Retina (tissue), 1 donor: ENCODE measurements at places on chromosomes 3 and 15.
A peak's percentile ranks its signal among the peaks of the same experiment; 100 is the strongest.

DNA sequence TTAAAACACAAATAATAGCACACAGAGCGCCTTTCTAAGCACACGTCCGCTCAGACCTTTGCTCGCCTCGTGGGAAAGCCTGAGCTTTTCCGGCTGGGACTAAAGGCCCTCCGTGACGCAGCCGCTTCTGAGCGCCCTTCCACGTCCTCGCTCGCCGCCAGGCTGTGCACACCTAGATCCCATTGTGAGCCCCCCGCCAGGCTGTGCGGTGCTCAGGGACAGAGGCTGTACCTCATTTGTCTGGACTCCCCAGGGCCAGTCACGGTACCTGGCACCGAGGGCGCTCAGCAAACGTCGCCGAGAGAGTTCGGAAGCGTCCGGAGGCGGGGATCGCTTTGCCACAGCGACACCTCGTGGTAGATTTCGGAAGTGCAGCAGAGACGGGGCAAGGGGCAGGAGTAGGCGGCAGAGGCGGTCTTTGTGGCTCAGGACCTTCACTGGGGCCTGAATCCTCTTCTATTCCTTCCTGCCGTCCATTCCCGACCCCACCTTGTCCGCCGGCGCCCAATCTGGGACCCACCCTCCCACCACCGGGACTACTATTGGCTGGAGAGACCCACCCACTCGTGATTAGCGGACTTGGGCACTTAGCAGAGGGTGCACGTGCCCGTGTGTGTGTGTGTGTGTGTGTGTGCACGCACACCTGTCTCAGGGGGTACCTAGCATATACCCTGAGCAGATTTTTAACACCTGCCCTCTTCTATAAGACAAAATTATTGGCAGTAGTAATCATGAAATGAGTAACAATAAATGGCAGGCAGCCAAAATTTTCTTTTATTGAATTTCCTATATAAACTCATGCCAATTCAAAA, 65.6 kb downstream of the RHCG start:
- peak; percentile 95 for DNase-seq

- DNase-seq = no peak
Measured at GRCh38 chr15:100661156-100661555, 58.8 kb downstream of the ASB7 start.

- DNase-seq = no peak
Measured at GRCh38 chr3:51642462-51642861, 28.6 kb upstream of the TEX264 start.

GRCh38 chr15:58190419-58190818, 52.2 kb downstream of the AQP9 start:
- DNase-seq = no peak

DNA sequence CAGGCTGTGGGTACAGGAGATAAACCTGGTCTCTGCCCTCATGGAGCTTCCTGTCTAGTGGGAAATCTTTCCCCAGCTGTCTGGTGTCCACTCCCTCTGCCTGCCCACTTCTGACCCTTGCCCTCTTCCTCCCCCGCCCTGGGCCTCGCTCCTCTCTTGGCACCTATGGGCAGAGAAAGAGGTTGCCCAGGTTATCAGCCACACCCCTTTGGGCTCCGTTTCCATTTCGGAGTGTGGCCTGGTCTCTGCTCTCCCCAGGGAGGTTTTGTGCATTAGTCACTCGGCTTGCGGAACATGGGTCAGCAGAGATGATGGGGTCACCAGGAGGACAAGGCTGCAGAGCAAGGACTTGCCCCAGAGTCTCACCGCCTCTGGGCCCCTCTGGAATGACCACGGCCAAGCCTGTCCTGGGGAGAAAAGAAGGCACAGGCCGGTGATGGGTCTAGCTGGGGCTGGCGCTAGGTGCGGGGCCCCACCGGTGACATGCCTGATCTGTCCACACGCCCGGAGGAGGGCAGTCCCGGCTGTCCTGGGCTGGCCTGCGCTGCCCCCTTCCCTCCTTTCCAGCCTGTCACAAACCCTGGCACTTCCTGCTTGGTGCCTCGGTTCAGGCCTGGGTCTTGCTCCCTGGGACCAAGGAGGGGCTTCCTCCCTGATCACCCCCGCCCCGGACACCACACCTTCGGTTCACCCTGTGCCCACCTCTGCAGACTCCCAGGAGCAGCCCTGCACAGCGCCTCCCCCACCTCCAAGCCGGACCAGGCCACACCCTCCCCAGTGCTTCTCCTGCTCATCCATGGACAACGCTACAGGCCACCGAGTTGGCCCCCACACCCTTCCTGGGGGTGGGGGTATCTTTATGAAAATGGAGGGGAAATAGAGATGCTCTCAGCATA, 35.6 kb upstream of the MUC4 start:
- DNase-seq = no peak

DNA sequence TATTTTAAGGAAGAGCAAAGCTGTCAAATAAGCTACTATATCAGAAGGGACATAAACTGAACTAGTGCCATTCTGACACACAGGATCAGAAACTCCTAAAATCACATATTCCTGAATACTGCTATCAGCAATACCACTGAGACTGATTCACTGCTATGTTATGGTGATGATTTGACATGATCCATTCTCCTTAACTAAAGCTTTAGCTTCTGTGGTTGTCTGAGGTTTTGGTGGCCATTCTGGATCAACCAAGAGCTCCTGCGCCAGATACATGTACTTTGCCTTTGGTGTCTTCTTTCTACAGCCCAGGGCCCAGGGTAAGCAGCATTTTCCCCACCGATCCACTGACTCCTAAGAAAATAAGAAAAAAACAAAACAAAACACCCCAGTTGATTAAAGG, 6.7 kb upstream of the GP5 start:
- no peak for DNase-seq

DNA sequence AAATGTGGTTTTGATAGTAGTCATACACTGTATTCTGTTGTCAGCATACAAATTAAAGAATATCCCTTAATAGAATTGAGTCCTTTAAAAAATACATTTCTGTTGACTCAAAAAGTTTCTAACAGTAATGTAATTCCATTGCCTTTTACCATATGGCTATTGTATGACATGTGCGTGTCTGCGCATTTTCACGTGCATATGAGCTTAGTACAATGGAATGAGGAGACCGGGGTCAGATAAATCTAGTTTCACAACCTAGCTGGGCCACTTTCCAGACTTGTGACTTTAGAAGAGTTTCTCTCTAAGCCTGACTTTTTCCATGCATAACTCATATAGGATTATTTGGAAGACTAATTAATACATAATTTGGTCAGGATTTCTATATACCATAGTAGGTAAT, 38.7 kb downstream of the ZBTB38 start:
- DNase-seq = no peak

- no peak for DNase-seq
Measured at GRCh38 chr3:197042539-197042938, 12.9 kb upstream of the MELTF start.

DNA sequence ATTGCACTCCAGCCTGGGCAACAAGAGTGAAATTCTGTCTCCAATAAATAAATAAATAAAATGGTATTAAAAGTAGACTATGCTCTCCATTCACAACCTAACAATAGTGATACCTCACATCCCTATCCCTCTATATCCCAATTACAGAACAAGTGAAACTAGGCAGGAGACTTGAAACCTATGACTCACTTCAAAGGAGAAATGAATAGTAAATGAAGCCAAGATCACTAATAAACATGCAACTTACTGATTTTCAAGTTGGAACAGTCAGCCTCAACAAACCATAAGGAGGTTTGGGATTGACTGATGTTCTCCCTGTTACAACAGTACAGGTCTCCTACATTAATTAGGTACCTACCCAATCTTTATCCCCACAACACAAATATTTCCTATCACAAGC, 103.4 kb downstream of the GSK3B start:
- DNase-seq = no peak

DNA sequence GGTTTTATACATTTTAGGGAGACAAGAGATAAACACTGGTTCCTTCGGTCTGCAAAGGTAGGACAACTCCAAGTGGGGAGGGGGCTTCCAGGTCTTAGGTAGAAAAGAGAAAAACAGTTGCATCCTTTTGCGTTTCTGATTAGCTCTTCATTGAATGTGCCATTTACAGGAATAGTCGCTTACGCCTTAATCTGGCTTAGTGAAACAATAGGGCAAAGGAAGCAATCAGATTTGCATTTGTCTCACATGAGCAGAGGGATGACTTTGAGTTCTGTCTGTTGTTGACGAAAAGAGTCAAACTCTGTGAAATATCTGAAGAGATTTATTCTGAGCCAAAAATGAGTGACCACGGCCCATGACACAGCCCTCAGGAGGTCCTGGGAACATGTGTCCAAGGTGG, 166.0 kb upstream of the ATP10A start:
- DNase-seq = no peak

GRCh38 chr3:184594371-184595001, 32.9 kb downstream of the EPHB3 start:
- DNase-seq = no peak

- no peak for DNase-seq
Measured at GRCh38 chr15:73892446-73893226, 19.3 kb downstream of the TBC1D21 start.

DNA sequence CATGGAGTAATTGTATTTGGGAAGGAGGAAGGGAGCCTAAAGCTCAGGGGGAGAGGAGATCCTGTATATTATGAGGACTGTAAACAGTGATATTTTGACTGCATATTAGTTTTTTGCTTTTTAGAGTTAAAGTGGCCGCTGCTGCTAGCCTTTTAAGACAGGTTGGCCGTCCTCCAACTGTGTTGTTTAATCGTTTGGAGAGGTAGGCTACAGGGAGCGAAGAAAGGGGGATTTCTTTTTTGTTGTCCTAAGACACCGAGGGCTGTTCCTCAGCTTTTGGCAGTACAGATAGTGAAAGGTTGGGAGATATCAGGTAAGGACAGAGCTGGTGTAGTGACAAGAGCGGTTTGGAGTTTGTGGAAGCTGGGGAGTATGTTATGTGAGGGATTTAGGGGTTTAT, 38.2 kb upstream of the RNF7 start:
- DNase-seq = no peak

- no peak for DNase-seq
Measured at GRCh38 chr3:143822374-143822773, 25.9 kb downstream of the SLC9A9 start.

- DNase-seq = no peak
Measured at GRCh38 chr15:58344213-58345070, 87.3 kb upstream of the LIPC start.

GRCh38 chr3:76495216-76495615, 544.7 kb upstream of the ROBO2 start:
- DNase-seq = no peak

GRCh38 chr3:126549861-126550487, 8.8 kb downstream of the C3orf22 start:
- no peak for DNase-seq

GRCh38 chr3:16609927-16610580, 4.8 kb upstream of the DAZL start:
- no peak for DNase-seq

DNA sequence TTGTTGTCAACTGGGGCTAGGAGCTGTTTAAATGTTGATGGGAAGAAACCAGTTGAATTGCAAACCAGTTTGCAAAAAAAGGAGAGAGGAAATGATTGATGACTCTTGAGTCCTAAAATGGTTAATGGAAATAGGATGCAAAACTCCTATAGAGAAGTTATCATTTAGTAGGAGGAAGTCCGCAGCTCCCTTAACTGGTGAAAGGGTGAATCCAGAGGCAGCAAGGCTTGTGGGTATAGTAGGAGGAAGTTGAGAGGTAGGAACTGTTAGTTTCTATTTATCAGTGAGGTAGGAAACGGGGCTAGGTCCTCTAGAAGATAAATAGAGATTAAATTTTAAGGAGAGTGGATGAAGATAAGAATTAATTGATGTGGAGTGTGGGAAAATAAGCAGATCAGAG, 15.4 kb downstream of the IREB2 start:
- no peak for DNase-seq

- DNase-seq = no peak
Measured at GRCh38 chr3:154469585-154469984, 39.6 kb upstream of the GPR149 start.

- DNase-seq = no peak
Measured at GRCh38 chr3:123757281-123757940, 126.7 kb downstream of the MYLK start.

DNA sequence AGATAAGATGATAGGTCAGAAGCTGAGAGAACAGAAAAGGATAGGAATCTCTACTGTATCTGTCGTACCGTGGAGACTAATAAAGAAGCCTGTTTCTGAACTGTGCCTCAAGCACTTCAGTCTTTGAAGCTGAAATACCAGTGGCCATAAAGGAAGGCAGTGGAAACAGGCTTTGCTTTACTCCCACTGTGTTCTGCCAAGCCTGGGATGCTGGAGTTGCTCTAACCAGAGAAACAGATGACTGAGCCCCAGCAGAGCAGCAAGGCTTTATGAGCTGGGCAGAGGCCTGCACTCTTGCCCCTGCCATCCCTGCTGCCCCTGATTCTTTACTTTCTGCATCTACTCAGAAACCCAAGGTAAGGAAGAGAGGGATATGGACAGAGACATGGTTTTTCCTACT, 89.4 kb downstream of the PDE8A start:
- no peak for DNase-seq

GRCh38 chr15:40412095-40412759, 6.6 kb downstream of the IVD start:
- no peak for DNase-seq

GRCh38 chr3:45000823-45001222, 24.8 kb downstream of the EXOSC7 start:
- DNase-seq = no peak

DNA sequence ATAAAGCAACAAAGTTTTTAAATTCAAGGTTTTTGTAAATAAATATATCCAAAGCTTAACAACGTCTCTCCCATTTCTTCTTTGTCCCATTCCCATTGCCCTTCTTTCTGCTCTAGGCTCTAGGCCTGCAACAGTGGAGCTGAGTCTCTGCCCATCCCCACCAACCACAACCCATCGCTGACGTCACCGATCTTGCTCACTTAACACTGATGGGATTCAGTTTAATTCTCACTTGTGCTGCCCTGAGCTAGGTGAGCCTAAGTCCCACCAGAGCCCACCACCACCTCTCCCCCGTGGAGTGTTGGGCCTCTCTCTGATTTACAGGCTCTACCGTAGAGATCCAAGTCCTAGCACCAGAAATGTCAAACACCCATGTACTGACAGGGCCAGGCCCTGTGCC, 61.3 kb upstream of the RAB6B start:
- DNase-seq = no peak

- DNase-seq = no peak
Measured at GRCh38 chr3:126035362-126036050, 48.4 kb downstream of the SLC41A3 start.

- DNase-seq = no peak
Measured at GRCh38 chr15:31371520-31372240, 45.0 kb downstream of the KLF13 start.
